Suppressor macrophage treated with lipopolysaccharide for 4 hours (primary cell): ENCODE measurements at places on chromosomes 3 and 15.
A peak's percentile ranks its signal among the peaks of the same experiment; 100 is the strongest.

DNA sequence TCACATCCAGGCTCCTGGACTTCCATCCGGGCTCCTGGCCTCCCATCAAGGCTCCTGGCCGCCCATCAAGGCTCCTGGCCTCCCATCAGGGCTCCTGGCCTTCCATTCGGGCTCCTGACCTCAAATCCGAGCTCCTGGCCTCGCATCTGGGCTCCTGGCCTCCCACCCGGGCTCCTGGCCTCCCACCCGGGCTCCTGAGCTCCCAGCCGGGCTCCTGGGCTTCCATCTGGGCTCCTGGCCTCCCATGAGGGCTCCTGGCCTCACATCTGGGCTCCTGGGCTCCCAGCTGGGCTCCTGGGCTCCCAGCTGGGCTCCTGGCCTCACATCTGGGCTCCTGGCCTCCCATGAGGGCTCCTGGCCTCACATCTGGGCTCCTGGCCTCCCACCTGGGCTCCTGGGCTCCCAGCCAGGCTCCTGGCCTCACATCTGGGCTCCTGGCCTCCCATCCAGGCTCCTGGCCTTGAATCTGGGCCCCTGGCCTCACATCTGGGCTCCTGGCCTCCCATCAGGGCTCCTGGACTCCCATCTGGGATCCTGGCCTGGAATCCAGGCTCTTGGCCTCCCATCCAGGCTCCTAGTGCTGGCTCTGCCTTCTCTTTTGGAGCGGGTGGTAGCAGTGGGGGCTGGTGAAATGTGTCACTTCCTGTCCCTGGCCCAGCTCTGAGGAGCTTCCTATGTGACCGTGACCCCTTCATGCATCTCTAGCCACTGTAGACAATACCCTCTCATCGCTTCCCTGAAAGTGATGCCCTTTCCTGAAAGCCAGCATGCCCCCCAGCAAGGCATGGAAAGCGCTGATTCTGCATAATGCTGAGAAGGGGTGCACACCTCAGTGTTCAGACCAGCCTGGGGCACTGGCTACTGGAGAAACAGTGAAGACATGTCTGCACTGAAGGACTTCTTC lies 62.7 kb upstream of the BLM start:
- peak; percentile 39 for DNase-seq

GRCh38 chr3:158355623-158356588 lies 215.1 kb upstream of the MLF1 start:
- DNase-seq: no peak

- no peak for DNase-seq
Observed at GRCh38 chr3:179166561-179167201, 18.5 kb downstream of the PIK3CA start.

- DNase-seq: peak; percentile 35
Observed at GRCh38 chr15:90822204-90822955, 46.0 kb upstream of the FURIN start.

- DNase-seq: peak; percentile 92
Observed at GRCh38 chr3:72487078-72487765, 361.0 kb downstream of the SHQ1 start.

GRCh38 chr3:159189994-159190669 lies 388.3 kb downstream of the MFSD1 start:
- DNase-seq: no peak

GRCh38 chr15:74839526-74840395 lies 3.2 kb downstream of the ULK3 start:
- no peak for DNase-seq

DNA sequence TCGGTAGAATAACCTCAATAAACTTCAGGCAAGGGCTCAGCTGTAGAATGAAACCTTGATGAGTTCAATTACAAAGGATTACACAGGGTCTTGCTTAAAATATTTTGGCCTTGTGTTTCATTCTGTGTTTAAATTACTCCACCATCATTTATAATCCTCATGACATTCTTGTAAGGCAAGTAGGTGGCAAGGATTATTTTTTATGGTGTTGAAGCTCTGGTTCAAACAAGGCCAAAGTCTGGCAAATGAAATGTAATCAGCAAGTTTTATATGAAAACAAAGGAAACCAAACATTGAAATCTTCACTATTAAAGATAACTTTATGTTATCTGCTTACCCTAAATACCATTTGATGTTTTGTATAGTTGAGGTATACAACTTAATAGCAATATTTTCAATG lies 221.3 kb upstream of the HES1 start:
- no peak for DNase-seq

GRCh38 chr3:187188931-187189330 lies 8.4 kb upstream of the RTP1 start:
- DNase-seq: peak; percentile 62

DNA sequence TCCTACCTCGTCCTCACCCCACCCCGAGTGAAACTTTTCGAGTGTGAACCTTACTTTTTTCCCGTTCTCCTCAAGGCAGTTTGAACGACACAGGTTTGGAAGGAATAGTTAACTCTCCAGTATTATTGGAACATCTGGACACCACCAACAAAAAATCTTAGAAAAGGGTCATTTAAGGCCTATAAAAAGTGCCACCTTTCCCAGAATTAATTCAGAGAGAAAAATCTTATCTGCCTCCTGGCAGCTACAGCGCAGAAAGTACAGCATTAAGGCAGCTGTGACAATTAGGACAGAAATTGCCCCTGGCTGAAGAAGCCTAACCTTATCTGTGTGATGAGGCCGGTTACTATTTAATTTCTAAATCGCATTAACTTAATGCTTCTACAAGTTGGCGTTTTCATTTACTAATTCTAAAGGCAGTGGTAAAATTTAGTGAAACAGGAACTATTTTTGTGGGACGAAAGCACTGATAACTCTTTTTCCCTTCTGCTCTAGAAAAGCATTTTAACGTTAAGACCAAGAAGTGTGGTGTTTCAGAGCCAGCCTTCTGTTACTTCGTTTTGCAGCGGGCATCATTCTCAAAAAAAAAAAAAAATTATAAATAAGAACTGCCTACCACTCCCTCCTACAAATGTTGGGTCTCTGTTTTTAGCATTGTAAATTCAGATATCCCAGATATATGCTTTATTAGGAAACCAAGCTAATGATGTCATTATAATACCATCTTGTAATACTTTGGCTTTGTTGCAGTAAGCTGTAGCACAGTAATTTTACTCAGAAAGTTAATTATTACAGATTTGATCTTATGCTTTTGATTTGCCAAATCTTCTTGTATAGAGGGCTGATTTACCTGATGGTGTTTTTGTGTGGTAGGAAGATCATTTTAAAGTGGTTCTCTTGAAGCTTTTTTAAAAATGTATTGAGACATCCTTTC lies 1.4 kb downstream of the ATP11B start:
- peak; percentile 47 for DNase-seq

DNA sequence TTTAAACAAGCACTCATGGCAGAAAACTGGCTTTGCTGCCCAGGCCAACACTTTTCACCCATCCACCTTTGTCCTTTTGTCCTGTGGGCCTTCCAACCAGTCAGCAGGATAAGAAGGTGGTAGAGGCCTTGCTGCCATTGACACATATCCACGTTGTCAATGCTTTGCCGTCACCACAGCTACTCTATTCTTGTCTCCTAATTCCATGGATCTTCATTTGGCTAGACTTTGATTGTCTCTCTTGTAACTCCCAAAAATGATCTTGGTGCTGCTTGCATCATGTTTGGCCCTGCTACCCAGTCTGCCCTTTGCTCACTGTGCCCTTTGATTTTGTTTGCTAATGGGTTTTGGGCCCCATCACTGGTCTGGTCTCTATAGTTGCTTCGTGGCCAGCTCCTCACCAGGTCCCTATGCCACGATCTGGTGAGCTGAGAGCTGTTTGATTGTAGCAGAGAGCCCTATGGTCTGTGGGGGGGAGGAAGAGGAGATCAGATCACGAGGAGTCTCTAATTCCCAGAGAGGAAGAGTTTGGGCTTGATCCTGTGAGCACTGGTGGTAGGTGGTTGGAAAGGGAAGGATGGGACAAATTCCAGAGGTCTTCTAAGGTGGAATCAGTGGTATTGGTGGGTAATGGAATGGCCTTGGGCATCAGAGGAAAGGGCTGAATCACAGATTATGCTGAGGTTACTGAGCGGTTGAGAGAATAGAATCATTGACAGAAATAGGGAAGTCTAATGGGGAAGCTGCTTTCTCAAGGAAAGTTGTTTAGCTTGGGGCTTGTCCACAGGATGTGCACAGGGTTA lies 40.3 kb downstream of the ABHD2 start:
- peak; percentile 66 for DNase-seq

DNA sequence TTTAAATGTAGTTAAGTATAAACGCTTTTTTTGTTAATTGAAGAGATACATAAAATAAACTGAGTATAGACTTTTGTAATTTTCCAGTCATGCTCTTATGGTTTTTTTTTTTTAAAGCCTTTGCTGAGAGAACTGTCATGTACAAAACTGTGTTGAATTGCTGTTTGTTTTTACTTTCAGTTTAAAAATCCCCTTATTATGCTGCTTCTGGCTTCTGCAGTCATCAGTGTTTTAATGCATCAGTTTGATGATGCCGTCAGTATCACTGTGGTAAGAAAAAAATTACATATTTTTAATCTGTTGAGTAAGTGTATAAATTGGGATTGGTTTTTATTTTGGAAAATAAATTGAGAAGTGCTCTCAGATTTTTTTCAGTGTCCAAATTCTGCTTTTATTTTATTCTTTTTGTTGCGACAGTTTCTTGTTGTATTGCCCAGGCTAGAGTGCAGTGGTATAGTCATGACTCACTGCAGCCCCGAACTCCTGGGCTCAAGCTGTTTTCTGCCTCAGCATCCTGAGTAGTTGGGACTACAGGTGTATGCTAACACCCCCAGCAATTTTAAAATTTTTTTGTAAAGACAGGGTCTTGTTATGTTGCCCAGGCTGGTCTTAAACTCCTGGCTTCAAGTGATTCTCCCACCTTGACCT lies 40.7 kb downstream of the ATP2C1 start:
- peak; percentile 41 for DNase-seq

GRCh38 chr3:10008588-10009344 lies 17.5 kb upstream of the FANCD2 start:
- peak; percentile 93 for DNase-seq

- DNase-seq: no peak
Observed at GRCh38 chr15:58549013-58549784, 117.4 kb downstream of the LIPC start.

DNA sequence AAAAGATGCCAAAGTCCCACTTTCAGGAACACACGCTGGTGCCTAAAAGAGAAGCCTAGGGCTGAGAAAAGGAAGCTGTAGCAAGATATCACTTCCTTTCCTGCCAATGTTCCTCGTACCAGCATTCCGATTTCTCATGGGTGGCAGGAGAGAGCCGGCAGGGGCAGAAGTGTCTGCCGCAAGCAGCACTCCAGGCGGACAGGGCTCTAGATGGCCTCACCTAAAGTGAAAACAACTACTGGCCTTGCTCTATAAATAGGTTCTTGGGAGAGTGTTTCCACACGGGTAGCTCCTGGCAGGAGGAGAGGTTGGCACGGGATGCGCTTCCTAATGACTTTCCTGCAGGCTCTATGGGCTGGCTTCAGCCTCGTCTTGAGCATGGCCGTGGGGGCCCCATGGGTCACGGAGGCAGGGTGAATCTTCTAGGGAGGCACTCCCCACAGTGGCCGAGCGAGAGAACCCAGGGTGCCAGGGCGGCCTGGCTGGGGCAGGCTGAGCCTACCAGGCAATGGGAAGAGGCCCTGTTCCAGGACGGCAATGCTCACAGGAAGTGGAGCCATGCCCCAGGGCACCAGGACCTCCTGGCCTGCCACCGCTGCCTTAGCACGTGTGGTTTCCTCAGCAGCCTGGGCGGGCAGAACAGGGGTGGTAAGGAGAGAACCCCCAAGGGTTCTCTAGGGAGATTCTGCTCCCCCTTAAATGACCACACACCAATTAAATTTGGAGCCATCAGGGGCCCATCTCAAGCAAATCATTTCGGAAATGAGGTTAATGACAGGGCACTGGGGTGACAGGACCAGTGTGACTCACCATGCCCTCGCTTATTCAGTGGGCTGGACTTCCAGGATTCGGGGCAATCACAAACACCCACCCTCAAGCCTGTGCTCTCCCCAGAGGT lies 14.6 kb upstream of the DUSP7 start:
- DNase-seq: peak; percentile 68

- peak; percentile 23 for DNase-seq
Observed at GRCh38 chr15:85826756-85827515, 32.2 kb upstream of the KLHL25 start.

GRCh38 chr3:47482366-47482765 lies 6.6 kb upstream of the SCAP start:
- no peak for DNase-seq

GRCh38 chr15:83899670-83900069 lies 245.7 kb downstream of the ADAMTSL3 start:
- DNase-seq: no peak

- DNase-seq: no peak
Observed at GRCh38 chr15:35305946-35306345, 220.9 kb upstream of the NANOGP8 start.

DNA sequence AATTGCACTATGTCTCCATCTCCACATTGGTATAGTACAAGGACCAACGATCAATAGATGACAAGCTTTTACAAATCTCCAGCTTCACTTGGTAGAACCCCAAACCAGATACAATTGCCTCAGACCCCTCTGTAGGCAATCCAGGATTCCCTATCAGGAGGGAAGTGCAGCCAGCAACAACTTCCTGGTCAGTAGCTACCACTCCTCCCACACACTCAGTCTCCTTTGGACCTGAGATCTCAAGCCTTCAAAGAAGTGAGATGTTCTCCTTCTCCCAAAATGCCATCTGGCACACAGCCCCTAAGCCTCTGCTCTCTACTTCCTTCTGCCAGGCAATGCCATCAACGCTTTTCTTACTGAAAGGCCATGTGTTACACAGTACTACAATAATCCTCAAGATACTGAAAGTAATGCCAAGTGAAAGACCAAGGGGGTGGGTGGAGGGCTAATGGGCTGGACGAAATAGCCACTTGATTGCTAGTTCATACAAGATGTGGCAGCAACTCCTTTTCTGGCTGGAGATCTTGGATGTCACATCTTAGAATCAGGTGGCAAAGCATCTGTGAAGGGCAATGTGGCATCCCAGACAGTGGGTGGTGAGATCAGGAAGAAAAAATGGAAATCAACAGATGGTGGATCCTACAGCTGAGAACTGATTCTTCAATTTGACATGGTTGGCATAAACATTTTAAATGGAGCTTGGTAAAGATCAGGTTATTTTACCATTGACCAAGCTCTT lies 75.3 kb upstream of the ACP3 start:
- no peak for DNase-seq

GRCh38 chr3:56137415-56137814 lies 330.9 kb downstream of the ERC2 start:
- no peak for DNase-seq

- DNase-seq: no peak
Observed at GRCh38 chr3:105614288-105615030, 247.8 kb downstream of the ALCAM start.

DNA sequence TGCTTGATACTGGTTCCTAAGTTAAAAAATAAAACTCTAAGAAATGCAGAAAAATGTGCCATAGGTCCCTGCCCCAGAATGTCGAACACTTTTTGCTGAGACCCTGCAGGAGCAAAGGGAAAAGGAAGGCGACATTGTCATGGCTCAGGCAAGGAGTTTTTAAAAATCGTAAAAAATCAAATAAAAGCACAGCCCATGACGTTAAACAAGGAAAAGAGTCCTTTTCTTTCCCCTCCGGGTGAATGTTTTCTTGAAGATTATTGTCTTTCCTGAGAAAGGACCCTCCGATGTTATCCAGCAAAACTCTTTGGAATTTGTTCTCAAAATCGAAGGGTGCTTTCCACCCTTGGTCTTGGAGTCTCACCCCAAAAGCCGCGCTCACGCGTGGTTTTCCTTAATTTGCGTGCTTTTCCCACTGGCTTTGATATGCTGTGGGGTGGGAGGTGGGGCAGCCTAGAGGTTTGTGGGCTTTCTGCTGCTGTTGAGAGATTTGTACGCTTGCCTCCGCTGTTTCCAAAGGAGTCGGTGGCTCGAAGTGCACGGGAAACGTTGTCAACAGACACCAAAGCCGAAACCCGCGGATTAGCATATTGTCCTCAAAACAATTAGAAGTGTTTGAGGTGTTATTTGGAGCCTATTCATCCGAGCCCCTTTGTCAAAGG lies 2.9 kb downstream of the SOX14 start:
- DNase-seq: no peak
